ENCODE measurements at places on chromosomes 4 and X. TPM values are rescaled to one million over a fixed set of nuclear protein-coding genes. Genes with fewer than 3 reads are reported as not detected.

DNA sequence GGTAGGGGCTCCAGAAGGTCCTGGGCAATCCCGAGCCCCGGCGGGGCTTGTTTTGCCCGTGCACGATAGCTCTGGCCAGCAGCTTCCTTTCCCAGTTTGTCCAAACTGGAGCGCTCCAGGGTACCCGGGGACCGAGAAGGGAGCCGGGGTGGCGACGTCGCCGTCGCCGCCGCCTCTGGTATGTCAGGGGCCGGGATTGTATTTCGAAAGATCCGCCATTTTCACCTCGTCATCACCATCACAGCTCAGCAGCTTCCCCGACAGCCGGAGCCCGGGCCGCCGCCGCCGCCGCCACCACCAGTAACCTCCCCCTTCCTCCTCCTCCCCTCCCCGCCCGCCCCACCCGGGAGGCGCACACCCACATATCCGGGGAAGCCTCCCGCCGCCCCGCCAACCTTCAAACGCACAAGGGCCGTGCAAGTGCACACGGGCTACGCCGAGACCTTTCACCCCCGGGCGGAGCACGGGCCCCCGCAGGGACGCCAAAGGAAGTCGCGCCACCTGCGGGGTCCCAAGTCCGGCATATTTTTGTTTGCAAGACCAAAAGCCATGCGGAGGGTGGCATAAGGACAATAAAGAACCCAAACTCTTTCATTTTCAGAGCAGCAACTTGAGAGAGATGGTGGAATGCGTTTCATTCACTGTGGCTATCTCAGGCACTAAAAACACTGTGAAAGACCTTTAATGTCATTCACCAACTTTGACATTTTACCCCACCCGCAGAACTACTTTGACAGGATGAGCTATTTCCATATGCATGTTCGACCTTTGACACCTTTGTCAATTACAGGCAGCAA lies at the start of gene LIN54:
Gene LIN54 (minus strand): TSS at position 302 of the 797 bp plus-strand sequence. CDS start 25,979 bp downstream, outside the sequence.
- DNase-seq = peak; percentile 87
- H3K4me1 ChIP-seq = no peaks in the 10 kb centered on the region
- H3K36me3 ChIP-seq = no peaks in the 10 kb centered on the region
- peak within 1 kb of the TSS; percentile 83 for H3K27ac ChIP-seq
- H3K4me3 ChIP-seq = peak within 1 kb of the TSS; percentile 80
- no peaks in the 10 kb centered on the region for H3K27me3 ChIP-seq

DNA sequence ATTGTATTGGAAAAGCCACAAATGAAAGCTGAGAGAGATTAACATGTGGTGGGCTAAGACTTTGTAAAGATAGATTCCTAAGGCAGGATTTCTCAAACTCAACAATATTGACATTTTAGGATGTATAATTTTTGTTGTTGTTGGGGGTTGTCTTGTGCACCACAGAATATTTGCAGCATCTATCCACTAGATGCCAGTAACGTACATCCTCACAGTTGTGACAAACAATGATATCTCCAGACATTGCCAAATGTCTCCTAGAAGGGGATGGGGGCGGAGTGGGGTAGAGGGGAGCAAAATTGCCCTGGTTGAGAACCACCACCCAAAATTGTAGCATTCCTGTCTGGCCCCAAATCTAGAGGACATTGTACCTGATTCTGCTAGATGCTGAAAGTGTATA lies 14.7 kb upstream of the CBR4 start:
- no peak overlapping the region for H3K27ac ChIP-seq
- no peaks in the 10 kb centered on the region for H3K4me1 ChIP-seq
- DNase-seq = no peak
- no peaks in the 10 kb centered on the region for H3K27me3 ChIP-seq

- H3K27ac ChIP-seq = no peak overlapping the region
- no peaks in the 10 kb centered on the region for H3K27me3 ChIP-seq
- H3K4me1 ChIP-seq = no peaks in the 10 kb centered on the region
- no peak overlapping the region for H3K4me3 ChIP-seq
- no peaks in the 10 kb centered on the region for H3K36me3 ChIP-seq
Observed at GRCh38 chr4:152554742-152555141, 18.9 kb upstream of the FBXW7 start.

DNA sequence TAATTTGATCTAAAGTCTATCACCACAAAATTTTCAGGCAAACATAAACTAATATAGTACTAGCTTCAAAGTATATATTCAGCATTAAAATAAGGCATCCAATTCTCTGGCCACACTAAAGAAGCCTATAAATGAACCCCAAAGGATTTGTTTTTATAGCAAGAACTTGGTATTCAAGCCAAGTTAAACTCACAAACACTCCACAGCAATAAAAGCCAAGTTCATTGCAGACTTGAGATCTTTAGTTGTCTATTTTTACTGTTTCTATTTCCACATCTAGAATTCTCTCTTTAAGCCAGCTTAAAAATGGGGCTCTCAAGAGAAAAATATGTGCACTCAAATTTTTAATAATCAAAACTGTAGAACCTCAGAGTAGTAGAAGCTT lies 51.1 kb downstream of the WDFY3 start:
- no peak overlapping the region for H3K27ac ChIP-seq
- H3K4me3 ChIP-seq = no peak overlapping the region
- no peaks in the 10 kb centered on the region for H3K4me1 ChIP-seq
- DNase-seq = no peak
- H3K27me3 ChIP-seq = no peaks in the 10 kb centered on the region

DNA sequence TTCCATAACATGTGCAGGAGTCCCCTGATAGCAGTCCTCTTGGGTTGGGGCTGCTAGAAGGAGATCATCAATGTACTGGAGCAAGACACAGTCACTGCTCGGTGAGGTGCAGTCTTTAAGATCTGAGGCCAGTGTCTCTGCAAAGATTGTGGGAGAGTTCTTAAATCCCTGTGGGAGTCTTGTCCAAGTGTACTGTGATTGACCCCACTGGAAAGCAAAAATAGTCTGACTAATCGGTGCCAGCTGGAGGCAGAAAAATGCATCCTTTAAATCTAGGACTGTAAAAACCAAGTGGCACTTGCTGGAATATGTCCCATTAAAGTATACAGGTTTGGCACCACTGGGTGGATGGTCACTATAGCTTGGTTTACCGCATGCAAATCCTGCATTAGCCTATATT lies 31.1 kb downstream of the SULT1E1 start:
- no peaks in the 10 kb centered on the region for H3K27me3 ChIP-seq
- H3K4me3 ChIP-seq = no peak overlapping the region
- H3K4me1 ChIP-seq = peaks cover 5% of the 10 kb centered on the region
- DNase-seq = no peak
- H3K27ac ChIP-seq = no peak overlapping the region

The CYP2U1 gene
- 5.3 TPM for total RNA-seq

The DGAT2L6 gene
- not detected for total RNA-seq

The NPY5R gene
- 0.62 TPM for total RNA-seq

The LPAR4 gene
- not detected for total RNA-seq

The GPR34 gene
- 3.8 TPM for total RNA-seq

The SH2D1A gene
- not detected for total RNA-seq
